ENCODE measurements at places on chromosomes 7 and 10.

DNA sequence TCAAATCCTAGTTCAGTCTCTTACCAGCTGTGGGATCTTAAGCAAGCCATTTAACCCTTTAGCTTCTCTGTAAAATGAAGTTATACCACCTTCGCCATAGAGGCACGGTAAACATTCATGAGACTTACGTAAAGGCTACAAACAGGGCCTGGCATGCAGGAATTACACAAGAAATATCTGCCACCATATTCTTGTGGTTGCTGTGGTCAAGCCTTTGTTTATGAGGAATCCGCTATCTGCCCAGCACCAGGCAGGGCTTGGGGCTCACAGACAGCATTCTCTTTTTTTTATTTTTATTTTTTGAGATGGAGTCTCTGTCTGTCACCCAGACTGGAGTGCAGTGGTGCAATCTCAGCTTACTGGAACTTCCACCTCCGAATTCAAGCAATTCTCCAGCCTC lies 9.9 kb downstream of the AIFM2 start:
- no peak for DNase-seq

GRCh38 chr10:106958589-106959361 lies 205.7 kb downstream of the SORCS1 start:
- no peak for DNase-seq

GRCh38 chr10:94193466-94193924 lies 169.2 kb downstream of the NOC3L start:
- DNase-seq = no peak

- DNase-seq = no peak
Observed at GRCh38 chr7:116598861-116599260, 73.1 kb upstream of the MET start.

DNA sequence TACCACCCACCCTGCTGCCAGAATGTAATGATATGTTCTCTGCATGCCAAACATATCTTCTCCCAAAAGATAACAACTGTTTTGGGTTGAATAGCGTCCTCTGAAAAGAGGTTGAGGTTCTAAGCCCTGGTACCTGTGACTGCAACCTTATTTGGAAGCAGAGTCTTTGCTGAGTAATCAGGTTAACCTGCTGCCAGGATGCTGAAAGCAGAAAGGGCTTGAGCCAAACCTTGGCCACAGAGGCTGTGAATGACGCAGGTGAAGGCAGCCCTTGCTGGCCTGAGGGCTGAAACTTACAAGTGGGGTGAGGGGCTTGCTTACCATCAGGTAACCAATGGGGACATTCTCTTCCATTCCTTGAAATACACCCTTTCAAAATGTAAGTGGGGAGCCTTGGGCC lies 151.8 kb upstream of the RHEB start:
- DNase-seq = no peak

DNA sequence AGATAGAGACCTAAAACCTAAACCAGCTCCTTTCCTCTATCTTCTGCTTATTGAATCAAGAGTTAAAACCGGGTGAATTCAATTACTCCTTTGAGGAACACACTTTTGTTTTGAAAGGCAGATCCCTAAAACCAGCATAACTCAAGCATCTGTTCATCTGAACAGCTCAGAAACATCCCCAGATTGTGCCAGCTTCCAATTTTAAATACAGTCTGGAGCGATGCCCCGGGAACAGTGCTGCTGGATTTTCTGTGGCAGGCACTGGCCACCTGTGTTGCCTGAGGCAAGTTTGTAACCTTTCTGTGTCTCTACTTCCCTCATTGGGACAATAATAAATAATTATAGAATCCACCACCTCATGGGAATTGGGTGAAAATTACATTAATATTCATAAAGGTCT lies 281.4 kb upstream of the NFE2L3 start:
- no peak for DNase-seq
